WTC11 (cell line): ENCODE measurements at places on chromosomes 13 and 19. TPM values are rescaled to one million over a fixed set of nuclear protein-coding genes. Genes with fewer than 3 reads are reported as not detected.

DNA sequence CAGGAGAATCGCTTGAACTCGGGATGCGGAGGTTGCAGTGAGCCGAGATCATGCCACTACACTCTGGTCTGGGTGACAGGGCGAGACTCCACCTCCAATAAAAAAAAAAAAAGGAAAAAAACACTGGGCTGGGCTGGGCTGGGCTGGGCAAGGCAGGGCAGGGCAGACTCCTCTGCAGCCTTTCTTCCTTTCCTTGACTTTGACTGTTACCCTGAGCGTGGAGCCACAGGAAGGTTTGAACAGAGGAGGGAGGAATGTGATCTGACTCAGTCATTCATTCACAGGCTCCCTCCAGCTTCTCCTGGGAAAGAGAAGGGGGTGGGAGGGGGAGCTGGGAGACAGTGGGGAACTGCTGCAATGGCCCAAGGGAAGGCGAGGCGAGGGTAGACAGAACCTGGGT, 2.7 kb upstream of the ACTN4 start:
- peaks cover 33% of the 10 kb centered on the region for H3K4me1 ChIP-seq
- H3K27ac ChIP-seq, result 0 out of 2 replicates have a peak overlapping the region, but pooled peaks have one; percentile 90
- H3K27me3 ChIP-seq, result no peaks in the 10 kb centered on the region
- no peak overlapping the region for H3K4me3 ChIP-seq
- DNase-seq, result no peak
- no peaks in the 10 kb centered on the region for H3K36me3 ChIP-seq

DNA sequence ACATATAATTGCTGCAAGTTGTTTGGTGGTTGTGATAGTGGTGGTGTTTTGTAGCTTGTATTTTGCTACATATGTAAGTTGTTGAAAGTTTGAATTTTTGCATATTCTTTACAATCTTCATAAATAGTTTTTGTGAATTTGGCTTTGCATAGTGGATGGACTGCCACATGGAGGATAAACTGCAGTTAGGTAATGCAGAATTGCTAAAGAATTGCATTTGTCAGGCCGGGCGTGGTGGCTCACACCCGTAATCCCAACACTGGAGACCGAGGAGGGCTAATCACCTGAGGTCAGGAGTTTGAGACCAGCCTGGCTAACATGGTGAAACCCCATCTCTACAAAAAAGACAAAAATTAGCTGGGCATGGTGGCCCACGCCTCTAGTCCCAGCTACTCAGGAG, 111.9 kb downstream of the ZAR1L start:
- H3K27ac ChIP-seq, result no peak overlapping the region
- no peak for DNase-seq
- no peaks in the 10 kb centered on the region for H3K27me3 ChIP-seq

- no peak for DNase-seq
- no peak overlapping the region for H3K4me3 ChIP-seq
- no peak overlapping the region for H3K27ac ChIP-seq
These were observed 8.7 kb downstream of the SIRT2 start for GRCh38 chr19:38890686-38891085.

Gene ATP4B
- not detected in 3 replicates for total RNA-seq

DNA sequence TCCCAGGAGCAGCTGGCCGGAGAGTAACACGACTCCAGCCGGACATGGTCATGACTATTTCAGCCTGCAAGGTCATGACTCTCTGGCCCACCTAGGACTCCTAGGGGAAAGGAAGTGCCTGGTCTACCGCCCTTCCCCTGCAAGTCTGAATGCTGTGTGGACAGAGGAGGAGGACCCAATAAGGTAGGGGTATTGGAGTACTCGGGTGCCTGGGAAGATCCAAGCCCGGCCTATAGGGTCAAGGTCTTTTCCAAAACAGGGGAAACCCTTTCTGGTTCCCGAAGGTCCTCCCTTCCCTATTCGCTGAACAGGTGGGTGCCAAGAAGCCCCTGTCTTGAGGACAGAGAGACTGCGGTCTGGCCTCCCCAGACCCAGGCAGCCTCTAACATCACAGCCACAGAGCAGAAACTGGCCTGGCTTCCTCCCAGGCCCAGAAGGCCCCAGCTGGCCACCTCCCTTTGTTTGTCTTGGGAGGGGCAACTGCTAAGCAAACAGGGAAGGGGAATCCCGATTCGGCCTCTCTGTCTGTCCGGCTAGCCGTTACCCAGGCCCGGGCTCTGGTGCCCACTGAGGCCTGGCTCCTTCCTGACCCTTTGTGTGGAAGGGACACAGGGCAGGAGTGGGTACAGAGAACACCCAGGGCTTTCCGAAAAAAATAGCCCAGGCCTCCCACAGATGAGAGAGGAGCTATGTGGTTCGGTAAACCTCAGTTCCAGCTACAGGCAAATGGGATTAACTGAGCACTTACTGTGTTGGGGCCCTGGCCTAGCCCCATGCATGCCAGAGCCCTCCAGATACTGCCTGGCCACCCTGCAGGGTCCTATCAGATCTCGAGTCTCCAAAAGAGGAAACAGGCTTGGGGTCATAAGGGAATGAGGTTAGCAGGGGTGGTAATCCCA, 5.2 kb upstream of the GRAMD1A start:
- H3K27me3 ChIP-seq, result peaks cover 2% of the 10 kb centered on the region; the same call in 1 of the 2 replicates
- H3K36me3 ChIP-seq, result no peaks in the 10 kb centered on the region
- no peak overlapping the region for H3K27ac ChIP-seq
- H3K4me1 ChIP-seq, result peaks cover 44% of the 10 kb centered on the region
- H3K4me3 ChIP-seq, result no peak overlapping the region

GRCh38 chr13:67100730-67101129, 129.4 kb downstream of the PCDH9 start:
- no peaks in the 10 kb centered on the region for H3K27me3 ChIP-seq
- H3K36me3 ChIP-seq, result no peaks in the 10 kb centered on the region
- no peak overlapping the region for H3K4me3 ChIP-seq
- H3K4me1 ChIP-seq, result no peaks in the 10 kb centered on the region
- H3K27ac ChIP-seq, result no peak overlapping the region

Gene LILRB4
- not detected in 3 replicates for total RNA-seq

DNA sequence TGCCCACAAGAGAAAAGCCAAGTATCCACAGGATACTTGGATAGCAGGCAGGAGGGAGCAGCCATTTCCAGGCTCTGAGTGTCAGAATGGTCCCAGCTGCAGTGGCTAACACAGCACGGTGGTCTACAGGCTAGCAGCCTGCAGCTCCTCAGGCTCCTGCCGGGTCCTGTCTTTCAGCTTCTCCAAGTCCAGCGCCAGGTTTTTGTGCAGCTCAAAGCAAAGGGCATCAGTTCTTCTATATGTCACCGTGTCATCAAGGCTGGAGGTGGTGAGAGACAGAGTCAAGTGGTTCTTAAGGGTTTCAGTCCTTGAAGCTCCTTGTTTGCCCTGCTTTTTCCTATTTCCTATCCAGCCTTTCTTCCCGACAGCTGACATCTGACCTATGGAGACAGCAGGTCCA, 188.6 kb downstream of the NUFIP1 start:
- DNase-seq, result no peak
- H3K27me3 ChIP-seq, result no peaks in the 10 kb centered on the region

Gene ZFP14
- 7.9 to 9.6 TPM (median 8.5 TPM) in 3 replicates for total RNA-seq

- peaks cover 38% of the 10 kb centered on the region for H3K4me1 ChIP-seq
- no peak overlapping the region; the same call in 1 of the 2 replicates for H3K27ac ChIP-seq
- DNase-seq, result no peak
- H3K36me3 ChIP-seq, result peaks cover 1% of the 10 kb centered on the region
These were observed 205.5 kb downstream of the EFNB2 start for GRCh38 chr13:106329941-106330340.

DNA sequence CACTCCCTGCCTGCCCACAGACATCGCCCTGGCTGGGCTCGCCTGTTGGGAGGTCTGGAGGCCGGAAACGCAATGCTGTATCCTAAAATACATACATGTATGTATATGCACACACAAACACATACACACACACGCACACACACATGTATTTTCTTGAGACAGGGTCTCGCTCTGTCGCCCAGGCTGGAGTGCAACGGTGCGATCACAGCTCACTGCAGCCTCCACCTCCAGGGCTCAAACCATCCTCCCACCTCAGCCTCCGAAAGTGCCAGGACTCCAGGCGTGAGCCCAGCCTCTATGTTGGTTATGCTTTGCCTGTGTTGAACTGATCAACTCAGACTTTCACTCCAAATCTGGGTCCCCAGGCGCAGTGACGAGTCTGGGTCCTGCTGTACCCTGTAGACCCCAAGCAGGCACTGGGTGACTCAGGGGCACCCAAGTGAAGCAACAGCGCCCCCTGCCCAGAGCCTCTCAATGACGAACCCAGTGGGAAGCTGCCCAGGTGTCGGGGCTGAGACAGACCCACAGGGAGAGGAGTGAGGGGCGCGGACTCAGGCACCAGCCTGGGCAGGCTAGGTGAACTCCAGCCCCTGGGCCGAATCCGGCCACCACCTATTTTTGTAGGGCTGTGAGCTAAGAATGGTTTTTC, 27.4 kb upstream of the CACTIN start:
- no peak overlapping the region for H3K27ac ChIP-seq
- peak; percentile 60 for DNase-seq
- no peak overlapping the region for H3K4me3 ChIP-seq
- H3K27me3 ChIP-seq, result no peaks in the 10 kb centered on the region

DNA sequence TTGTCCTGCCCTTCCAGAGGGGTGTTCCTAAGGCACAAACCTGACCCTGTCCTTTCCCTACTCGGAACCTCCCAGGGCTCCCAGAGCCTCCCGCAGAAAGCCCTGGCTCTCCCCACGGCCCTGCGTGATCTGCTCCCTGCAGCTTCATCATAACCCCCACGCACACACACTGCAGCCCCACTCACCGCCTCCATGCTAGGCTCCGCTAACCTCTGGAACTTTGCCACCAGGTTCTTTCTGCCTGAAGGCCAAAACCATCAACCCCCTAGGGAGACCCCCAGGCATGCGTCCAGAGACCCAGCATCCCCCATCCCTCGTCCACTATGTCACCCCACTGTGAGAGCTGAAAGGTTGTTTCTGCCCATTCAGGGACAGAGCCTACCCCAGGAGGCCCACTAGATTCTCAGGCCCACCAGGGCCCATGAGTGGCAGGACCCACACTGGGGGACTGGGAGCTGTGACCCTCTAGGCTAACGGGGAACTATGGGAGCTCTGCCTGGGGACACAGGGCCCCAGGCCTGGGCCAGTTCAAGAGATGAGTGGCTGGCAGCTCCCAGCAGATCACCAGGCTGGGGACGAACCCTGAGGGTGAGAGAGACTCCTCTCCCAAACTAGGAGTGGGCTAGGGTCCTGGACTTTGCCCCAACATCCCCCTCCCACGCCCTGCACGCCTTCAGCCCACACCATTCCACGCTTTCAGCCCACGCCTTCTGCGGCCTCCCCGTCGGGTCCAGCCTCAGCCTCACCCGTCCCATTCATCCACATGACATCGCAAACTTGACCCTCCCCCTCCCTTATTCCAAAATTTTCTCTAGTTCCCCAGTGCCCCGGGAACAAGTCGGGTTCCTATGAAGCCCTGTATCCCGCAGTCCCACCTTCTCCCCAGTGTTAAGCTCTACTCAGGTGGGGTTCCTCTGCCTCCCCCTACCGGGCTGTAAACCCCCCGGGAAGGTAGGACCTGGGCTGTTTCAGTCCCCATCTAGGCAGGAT, 33.2 kb upstream of the PNMA8B start:
- no peak for DNase-seq
- peaks cover 26% of the 10 kb centered on the region for H3K4me1 ChIP-seq
- peak overlapping the region; percentile 40 for H3K4me3 ChIP-seq
- no peaks in the 10 kb centered on the region for H3K36me3 ChIP-seq
- peaks cover under 1% of the 10 kb centered on the region; the same call in 1 of the 2 replicates for H3K27me3 ChIP-seq
- 0 out of 2 replicates have a peak overlapping the region, but pooled peaks have one; percentile 55 for H3K27ac ChIP-seq

- peaks cover 3% of the 10 kb centered on the region; the same call in 1 of the 2 replicates for H3K36me3 ChIP-seq
- peak overlapping the region; percentile 43 for H3K27ac ChIP-seq
These were observed 159.0 kb downstream of the PAN3 start for GRCh38 chr13:28297341-28297740.
